Central memory CD4-positive, alpha-beta T cell (primary cell): ENCODE measurements at places on chromosomes 5 and 9.

DNA sequence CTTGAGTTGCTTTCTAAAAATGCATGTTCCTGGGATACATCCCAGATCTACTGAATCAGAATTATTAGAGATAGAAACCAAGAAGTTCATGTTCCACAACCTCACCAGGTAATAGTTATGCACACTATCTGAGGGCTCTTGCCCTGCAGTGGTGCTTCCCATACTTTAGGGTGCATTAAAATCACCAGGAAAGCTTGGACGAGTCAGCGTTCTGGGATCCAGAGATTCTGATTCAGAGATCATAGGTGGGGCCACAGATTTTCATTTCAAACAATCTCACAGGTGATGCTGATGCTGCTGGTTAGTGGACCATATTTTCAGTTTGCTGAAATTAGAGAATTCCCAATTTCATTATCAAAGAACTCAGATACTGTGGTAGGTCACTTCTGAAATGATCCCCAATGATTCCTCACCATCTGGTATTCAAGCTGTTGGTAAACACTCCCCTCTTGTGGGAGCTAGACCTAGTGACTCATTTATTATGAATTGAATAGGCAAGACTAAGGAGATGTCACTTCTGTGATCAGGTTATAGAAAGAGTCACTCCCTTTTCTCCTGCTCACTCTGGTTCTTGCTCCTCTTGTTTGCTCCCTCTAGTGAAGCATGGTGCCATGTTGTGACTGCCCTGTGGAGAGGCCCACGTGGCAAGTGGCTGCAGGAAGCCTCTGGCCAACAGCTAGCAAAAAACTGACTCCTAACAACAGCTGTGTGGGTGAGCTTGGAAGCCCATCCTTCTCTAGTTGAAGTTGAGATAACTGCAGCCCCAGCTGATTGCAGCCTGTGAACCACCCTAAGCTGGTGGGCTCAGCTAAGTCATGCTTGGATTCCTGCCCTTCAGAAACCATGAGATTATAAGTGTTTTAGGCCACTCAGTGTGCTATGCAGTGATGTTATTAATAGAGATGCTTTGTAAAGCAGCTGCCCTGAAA, 59.8 kb downstream of the SH3TC2 start:
- DNase-seq: no peak

DNA sequence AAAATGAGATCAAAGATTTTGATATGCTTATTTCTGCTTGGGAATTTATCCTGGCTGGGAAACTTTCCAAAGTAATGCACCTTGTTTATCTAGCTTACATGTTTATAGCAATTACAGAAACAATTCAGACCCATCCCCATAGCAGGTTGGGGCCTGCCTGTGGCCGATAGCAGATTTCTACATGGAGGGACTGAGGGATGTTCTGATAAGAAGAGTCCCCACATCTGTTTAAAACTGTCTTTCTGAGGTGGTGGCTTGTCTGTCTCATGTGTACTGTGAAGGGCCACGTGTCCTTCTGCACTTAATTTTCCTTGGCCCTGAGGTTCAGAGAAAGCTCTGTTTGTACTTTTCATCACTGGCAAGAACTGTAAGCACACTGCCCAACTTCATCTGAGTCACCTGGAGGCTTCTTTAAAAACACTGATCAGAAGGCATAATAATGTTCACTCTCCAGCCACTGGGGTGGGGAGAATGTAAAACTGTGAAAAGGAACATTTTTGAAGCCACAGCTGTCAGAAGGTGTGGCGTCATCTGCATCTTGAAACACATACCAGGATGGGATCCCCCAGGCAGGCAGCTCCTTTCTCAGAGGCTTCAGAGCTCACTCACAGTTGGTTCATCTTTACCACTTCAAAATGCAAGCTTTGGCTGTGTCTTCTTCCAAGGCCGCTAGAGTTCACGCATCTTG, 80.3 kb downstream of the MAP1B start:
- no peak for DNase-seq

- DNase-seq: no peak
Measured at GRCh38 chr9:132637351-132637750, 32.4 kb downstream of the DDX31 start.

DNA sequence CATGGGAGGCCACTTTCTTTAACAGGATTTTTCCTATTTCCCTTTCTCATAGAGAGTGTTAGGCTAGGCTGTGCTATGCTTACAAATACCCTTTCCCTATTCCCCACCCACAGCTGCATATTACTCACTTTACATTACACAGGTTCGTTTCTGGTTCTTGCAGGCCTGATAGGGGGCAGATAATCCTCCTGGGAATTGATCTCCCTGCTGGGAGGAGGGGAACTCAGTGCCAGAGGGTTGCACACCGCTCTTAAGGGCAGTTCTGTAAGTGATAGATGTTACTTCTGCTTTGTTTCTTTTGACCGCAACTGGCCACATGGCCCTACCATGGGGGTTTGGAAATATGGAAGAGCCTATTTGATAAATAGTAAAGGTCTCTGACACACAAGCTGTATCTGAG, 54.0 kb upstream of the NTRK2 start:
- DNase-seq: no peak

DNA sequence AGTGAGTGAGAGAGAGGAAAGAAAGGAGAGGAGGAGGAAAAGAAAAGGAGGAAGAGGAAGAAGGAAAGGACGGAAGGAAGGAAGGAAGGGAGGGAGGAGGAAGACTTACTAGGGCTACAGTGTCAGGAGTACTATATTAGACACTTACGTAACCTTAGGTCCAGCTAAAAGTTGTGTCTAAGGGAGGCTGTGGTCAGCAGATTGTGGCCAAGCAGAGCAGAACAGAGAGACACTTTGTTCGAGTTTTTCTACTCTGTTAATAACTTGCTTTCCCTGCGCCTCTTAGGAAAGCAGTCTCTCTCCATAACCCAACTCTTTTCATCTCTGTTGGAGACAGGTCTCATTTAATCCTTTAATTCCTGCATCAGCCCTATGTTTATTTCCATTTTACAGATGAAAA, 138.9 kb downstream of the KCNN2 start:
- no peak for DNase-seq

GRCh38 chr9:89597711-89598362, 7.0 kb upstream of the GADD45G start:
- peak; percentile 48 for DNase-seq

- DNase-seq: no peak
Measured at GRCh38 chr5:124825250-124825982, 79.0 kb upstream of the ZNF608 start.

DNA sequence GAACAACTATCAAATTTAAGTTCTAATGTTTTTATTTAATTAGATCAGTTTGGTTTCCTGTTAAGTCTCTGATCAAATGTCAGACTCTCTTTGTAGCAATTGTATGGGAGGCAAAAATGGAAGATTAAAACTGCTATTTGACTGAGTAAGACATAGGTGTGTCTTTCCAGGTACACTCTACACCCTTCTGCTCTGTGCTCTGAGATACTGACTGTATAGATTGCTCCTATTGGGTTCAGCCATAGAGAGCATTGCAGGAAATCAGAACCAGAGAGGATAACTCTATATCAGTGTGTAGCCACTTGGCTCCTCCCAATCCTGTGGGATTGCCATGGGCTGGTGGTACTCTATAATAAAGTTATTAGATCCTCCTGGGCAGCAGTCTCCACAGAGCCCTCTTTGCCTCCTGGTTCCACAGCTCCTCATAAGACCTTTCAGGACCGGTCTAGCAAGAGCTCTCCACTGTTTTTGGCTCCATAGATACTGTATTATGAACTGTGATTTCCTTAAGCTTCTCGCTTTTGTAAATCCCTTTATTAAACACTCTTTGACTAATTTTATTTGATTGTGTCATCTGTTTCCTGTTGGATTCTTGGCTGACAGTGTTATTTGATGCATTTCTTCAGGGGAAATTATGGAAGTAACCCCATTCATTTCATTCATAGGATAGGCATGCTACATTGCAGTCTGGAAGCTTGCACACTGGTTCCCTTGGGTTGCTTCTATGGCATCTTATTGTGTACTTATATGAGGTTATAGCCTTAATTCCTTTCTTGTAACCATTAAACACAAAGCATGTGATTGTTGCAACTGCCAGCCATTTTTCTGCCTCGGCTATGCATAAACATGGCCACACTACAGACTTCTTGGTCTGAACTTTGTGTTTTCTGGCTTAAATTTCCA, 115.6 kb downstream of the VCAN start:
- DNase-seq: no peak

DNA sequence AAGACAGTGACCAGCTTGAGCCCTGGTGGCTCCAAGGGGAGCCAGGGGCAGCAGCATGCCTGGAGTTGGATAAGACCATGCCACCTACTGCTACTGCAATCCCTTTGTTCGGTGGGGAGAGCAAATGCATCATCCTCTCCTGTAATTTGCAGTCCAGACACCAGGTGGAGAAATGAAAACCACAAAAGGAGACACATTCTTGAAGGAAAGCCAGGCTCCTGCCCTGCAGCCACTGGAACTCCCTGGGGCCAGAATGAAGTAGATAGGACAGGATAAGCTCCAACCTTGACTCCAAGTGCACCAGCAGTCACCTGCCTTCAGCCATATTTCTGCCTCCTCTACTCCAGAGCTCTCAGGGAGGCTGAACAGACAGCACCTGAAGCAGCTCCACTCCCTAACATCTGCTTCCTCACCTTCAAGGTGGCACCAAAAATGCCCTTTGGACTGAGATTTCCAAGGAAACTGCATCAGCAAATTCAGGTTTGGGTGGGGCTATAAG, 65.1 kb upstream of the IQGAP2 start:
- DNase-seq: peak; percentile 46
